ENCODE measurements at places on chromosomes 13 and 19. TPM values are rescaled to one million over a fixed set of nuclear protein-coding genes. Genes with fewer than 3 reads are reported as not detected.
A peak's percentile ranks its signal among the peaks of the same experiment; 100 is the strongest.

Gene DMRTC2
- not detected for total RNA-seq

Gene ICAM5
- total RNA-seq, result 2.0 TPM

Gene APOE
- 151 TPM for total RNA-seq

Gene MLLT1
- total RNA-seq, result 68.8 TPM

DNA sequence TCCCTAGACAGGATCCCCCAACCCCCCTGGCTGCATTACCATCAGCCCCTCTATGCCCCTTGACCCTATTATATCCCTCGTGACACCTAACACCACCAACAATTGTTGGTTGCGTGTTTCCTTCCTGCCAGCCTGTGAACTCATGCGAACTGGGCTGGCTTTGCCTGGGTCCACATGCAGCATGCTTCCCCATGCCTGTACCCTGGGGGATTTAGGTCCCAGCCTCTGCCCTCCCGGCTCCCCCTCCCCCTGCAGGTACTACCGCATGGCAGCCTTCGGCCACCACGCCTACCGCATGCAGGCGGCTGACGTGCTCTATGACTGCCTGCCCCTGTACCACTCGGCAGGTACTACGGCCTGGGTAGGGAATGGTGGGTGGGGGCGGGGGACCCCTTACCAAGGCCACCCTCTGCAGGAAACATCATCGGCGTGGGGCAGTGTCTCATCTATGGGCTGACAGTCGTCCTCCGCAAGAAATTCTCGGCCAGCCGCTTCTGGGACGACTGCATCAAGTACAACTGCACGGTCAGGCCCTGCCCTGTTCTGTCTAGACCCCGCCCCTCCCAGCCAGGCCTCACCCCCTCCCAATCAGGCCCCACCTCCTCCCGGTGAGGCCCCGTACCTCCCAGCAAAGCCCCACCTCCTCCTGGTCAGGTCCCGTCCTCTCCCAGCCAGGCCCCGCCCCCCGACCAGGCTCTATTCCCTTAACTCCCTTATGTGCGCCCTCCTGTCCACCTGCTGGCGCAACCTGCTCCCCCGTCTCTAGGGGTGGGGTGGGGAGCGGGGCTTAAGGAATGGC, 18.5 kb downstream of the SLC27A1 start:
- peaks cover 4% of the 10 kb centered on the region for H3K36me3 ChIP-seq
- H3K4me1 ChIP-seq, result peaks cover 4% of the 10 kb centered on the region
- H3K4me3 ChIP-seq, result no peak overlapping the region
- DNase-seq, result no peak

DNA sequence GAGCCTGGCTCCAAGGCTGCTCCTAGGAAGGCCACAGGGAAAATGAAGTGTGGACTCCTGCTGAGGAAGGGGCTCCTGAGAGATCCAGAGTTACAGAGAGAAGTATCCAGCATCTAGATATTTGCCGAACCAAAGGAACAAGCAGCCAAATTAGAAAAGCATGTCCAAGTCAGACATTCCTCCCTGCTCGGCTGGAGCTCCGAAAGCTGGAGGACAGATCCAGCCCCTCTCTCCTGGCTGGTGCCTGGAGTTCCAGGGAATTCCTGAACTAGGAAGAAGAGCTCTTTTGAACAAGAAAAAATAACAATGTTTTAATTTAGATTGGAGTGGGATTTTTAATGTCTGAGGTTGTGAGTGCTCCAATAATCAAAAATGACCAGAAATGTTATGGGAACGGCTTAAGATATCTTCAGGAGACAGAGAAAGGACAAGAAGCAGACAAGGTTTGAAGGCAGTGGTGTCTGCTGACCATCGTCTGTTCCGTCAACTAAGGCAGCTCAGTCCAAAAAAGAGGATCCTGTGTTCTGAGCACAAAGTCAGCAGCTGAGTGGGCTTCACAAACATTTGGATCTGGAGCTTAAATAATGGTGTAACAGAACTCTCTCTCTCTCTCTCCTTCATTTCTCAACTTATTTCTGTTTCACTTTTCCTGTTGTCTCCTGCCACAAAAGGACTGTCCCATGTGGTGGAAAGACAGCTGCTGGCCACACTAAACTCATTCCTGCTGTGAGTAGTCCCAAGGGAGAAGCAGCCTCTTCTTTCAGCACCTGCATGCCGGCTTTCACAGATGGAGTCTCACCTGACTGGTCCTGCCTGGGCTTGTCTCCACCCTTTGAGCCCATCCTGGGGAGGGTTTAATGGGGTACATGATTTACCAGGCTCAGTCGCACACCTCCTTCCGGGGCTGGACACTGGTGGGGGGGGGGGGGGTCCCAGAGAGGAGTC, 31.5 kb upstream of the IRS2 start:
- peak overlapping the region; percentile 38 for H3K27ac ChIP-seq
- DNase-seq, result no peak
- peaks cover 23% of the 10 kb centered on the region for H3K4me1 ChIP-seq
- no peak overlapping the region for H3K4me3 ChIP-seq
- no peaks in the 10 kb centered on the region for H3K36me3 ChIP-seq

DNA sequence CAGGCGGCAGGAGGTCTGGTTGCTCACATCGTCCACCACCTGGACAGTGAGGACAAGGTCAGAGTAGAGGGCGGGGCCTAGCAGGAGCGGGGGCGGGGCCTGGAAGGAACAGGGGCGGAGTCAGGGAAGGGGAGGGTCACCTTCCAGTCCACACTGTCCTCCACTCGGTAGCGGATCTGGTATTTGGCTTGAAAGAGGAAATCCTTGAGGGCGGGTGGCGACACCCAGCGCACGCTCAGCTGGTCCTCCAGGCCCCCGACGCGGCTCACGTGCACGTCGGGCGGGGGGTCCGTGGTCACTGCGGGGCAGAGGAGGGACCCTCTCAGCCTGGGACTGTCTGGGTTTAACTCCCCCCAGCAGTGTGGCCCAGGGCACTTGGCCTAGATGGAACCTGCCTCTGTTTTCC, 8.2 kb downstream of the REX1BD start:
- H3K4me1 ChIP-seq, result peaks cover 9% of the 10 kb centered on the region
- no peaks in the 10 kb centered on the region for H3K36me3 ChIP-seq
- DNase-seq, result no peak
- no peaks in the 10 kb centered on the region for H3K27me3 ChIP-seq

- no peak for DNase-seq
- no peak overlapping the region for H3K4me3 ChIP-seq
- peaks cover 43% of the 10 kb centered on the region for H3K36me3 ChIP-seq
- peak overlapping the region; percentile 98 for H3K27ac ChIP-seq
These were observed 95.4 kb downstream of the COL4A2 start for GRCh38 chr13:110402299-110403069.

DNA sequence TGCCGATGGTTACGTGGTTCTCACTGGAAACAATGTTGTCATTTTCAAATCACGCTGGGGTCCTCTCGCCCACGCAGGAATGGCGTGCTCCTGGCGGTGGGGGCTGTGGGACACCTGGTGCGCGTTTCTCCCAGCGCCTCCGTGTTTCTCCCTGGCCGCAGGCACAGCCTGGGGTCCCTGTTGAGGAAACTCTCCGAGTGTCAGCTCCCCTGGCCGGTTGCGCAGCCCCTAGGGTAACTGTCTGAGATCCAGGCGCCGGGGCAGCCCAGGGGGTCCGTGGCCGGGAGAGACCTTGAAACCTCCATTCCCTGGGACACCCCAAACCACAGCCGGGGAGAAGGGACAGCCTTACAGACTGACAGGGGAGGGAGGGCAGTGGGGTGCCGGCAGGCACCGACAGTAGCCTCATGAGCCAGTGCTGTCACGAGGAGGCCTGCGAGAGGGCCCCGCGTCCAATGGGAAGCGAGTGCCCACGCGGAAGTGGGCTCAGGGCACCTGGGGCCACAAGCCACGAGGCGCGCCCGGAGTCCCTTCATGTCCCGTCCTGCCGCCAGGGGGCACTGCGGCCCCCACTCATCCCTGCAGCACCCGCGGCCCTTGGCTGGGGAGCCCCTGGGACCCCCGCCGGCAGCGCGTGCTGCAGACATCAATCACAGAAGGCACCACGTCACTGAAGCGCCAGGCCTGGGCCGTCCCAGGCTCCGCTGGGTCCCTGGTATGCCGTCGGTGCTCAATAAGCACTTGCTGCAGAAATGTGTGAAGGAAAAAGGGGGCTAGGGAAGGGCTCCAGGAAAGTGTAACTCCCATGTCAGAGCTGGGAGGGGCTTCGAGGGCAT, 9.5 kb downstream of the ADAMTSL5 start:
- peaks cover 3% of the 10 kb centered on the region for H3K27me3 ChIP-seq
- peaks cover 6% of the 10 kb centered on the region for H3K4me1 ChIP-seq
- H3K36me3 ChIP-seq, result no peaks in the 10 kb centered on the region
- no peak overlapping the region for H3K4me3 ChIP-seq
- peak; percentile 88 for DNase-seq

- H3K36me3 ChIP-seq, result peaks cover 3% of the 10 kb centered on the region
- no peak within 1 kb of the TSS for H3K4me3 ChIP-seq
- H3K27ac ChIP-seq, result no peak within 1 kb of the TSS
- H3K27me3 ChIP-seq, result no peaks in the 10 kb centered on the region
- H3K4me1 ChIP-seq, result peaks cover 6% of the 10 kb centered on the region
These were observed at the start of gene EDDM13 for GRCh38 chr19:56272161-56272798. Gene EDDM13 (plus strand): TSS chr19:56272748. CDS start chr19:56272835, 87 bp downstream.

DNA sequence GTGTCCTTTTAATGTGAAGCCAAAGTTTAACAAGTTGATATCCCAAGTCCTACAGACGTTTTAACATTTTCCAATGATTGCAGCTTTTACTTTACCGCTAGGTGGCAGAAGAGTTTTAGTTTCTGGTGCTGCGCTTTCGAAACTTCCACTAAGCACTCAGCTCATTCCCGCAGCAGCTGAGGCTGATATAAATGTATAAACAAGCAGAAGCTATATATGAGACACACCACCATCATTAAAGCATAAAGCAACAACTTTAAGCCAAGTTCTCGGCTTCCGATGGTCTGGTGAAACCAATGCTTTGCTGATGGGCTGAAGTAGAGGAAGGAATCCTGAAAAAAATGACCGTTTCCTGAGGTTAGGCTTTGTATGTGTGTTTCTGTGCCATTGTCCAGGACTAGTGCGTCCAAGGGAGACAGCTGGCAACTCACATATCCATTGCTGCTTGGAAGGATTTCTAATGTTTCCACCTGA, 753.9 kb downstream of the OLFM4 start:
- H3K36me3 ChIP-seq, result no peaks in the 10 kb centered on the region
- peaks cover 2% of the 10 kb centered on the region for H3K4me1 ChIP-seq
- peak overlapping the region; percentile 26 for H3K4me3 ChIP-seq
- no peak for DNase-seq
- H3K27me3 ChIP-seq, result peaks cover 5% of the 10 kb centered on the region

- H3K36me3 ChIP-seq, result no peaks in the 10 kb centered on the region
- no peak for DNase-seq
- H3K27me3 ChIP-seq, result peaks cover 26% of the 10 kb centered on the region
- H3K27ac ChIP-seq, result no peak overlapping the region
These were observed 304 bp downstream of the TSPAN16 start for GRCh38 chr19:11296264-11296663.

- H3K4me1 ChIP-seq, result peaks cover 15% of the 10 kb centered on the region
- H3K36me3 ChIP-seq, result peaks cover 14% of the 10 kb centered on the region
- no peak for DNase-seq
- no peak overlapping the region for H3K27ac ChIP-seq
- H3K27me3 ChIP-seq, result no peaks in the 10 kb centered on the region
These were observed 29.6 kb downstream of the CAPS start for GRCh38 chr19:5943623-5944022.

GRCh38 chr13:20438801-20439200, 86.9 kb downstream of the CRYL1 start:
- no peak overlapping the region for H3K4me3 ChIP-seq
- no peak overlapping the region for H3K27ac ChIP-seq
- H3K27me3 ChIP-seq, result peaks cover 7% of the 10 kb centered on the region
- H3K36me3 ChIP-seq, result no peaks in the 10 kb centered on the region

GRCh38 chr13:109412283-109412901, 374.0 kb downstream of the IRS2 start:
- H3K36me3 ChIP-seq, result no peaks in the 10 kb centered on the region
- H3K4me1 ChIP-seq, result peaks cover 28% of the 10 kb centered on the region
- peak overlapping the region; percentile 23 for H3K4me3 ChIP-seq

GRCh38 chr13:98515818-98516465, 61.0 kb downstream of the STK24 start:
- peaks cover 24% of the 10 kb centered on the region for H3K4me1 ChIP-seq
- no peak overlapping the region for H3K27ac ChIP-seq
- no peak overlapping the region for H3K4me3 ChIP-seq
- DNase-seq, result peak; percentile 4

- no peaks in the 10 kb centered on the region for H3K36me3 ChIP-seq
- no peak for DNase-seq
- peak overlapping the region; percentile 42 for H3K4me3 ChIP-seq
- peaks cover 32% of the 10 kb centered on the region for H3K27me3 ChIP-seq
- peaks cover 12% of the 10 kb centered on the region for H3K4me1 ChIP-seq
- H3K27ac ChIP-seq, result peak overlapping the region; percentile 53
These were observed 75.8 kb upstream of the MCF2L start for GRCh38 chr13:112893207-112893569.

DNA sequence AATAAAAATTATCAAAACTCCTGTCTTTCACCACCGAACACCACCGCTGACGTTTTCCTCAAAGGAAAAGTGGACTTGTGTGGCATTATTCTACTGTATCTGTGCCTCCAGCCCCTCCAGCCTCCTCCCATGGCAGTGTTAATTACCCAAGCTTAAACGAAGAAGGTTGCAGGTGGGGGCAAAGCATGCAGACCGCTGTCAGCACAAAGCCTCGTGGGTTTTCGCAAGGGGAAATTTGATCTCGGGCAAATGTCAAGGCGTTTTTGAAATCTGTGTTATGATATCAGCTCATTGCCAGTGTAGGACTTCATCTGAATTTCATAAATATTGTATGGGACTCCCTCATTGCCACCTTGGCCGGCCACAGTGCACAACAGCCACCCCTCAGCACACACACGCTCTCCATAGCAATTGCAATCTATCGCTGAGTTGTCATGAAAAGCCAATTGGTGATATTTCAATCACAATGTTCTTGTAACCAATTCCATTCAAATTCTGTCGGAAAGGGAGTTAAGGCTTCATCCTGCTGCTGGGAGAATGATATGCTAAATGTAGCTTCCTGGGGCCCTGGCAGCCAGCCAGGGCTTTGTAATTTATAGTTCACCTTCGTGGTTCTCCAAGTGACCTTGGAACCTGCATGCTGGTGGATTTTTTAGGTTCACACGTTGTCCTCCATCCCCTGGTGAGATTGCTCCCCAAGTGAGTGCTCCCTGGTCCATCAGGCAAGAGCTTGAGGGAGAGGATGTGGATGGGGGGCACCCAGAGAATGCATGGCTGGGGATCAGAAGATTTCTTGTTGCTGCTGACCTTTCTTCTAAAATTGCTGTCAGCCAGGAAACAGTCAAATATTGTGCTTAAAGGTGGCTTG, 16.6 kb downstream of the CHST8 start:
- no peak overlapping the region for H3K27ac ChIP-seq
- H3K4me3 ChIP-seq, result no peak overlapping the region

DNA sequence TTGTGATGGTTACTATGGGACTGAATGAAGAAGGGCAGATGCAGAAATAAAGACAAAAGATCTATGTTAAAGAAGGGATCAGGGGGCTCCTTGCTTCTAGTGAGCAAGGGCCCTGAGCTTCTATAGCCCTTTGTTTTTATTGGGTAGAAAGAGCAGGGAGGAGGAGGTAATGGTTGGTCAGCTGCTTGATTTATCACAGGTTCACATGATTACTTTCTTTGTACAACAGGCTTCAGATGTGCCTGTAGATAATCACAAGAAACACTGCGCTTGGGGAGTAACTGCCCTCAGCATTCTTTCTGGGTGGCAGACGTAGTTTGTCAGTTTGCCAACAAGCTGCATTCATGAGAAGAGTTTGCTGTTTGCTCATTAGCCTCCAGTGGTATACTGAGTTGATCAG, 4.8 kb upstream of the ZNF439 start:
- H3K27ac ChIP-seq, result no peak overlapping the region
- no peak overlapping the region for H3K4me3 ChIP-seq
- DNase-seq, result no peak
- no peaks in the 10 kb centered on the region for H3K27me3 ChIP-seq
- H3K4me1 ChIP-seq, result no peaks in the 10 kb centered on the region
- no peaks in the 10 kb centered on the region for H3K36me3 ChIP-seq
